ENCODE measurements at places on chromosomes 6 and 20.

DNA sequence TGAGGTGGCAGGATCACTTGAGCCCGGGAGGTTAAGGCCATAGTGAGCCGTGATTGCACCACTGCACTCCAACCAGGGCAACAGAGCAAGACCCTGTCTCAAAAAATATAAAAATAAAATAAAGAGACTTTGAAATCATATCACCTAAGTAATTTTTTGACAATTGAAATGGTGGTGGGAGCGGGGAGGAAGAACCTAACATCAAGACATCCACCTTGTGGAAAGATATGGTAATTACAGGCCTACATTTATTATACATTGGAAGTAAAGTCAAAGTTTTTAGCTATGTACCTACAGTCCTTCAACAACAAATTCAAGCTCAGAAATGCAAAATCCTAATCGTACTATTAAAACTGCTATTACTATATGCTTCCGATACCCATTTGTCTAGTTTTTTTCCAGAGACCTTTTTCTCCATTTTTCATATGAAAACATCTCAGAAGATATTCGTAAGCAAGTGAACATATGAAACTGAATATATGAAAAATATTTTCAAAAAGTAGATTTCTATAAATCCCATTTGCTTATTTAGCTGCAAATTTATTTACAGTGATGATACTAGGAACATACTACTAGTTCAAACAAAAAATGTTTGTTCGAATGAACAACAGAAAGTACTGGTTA lies 83.3 kb downstream of the SYCP2 start:
- no peak for DNase-seq

DNA sequence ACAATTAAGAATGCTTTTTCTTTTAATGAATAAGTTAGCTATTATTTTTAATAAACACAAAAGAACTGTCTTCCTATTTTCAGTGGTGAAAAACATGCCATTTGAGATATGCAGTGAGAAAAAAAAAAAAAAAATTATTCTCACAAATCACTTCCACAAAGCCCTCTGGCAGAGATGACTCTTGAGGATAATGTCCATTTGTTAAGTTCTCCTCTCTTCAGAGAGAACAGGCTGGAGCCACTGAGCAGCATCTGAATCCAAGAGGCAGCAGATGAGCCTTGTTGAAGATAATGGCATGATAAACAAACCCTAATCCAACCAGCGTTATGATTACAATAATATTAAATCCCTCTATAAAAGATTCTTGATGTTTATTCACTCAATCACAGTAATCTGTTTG lies 105.0 kb downstream of the PTPRK start:
- no peak for DNase-seq

GRCh38 chr6:139134817-139135577 lies at the start of gene HECA:
HECA (plus strand) TSS chr6:139135080; CDS start chr6:139135397, 317 bp downstream.
- peak; percentile 98 for DNase-seq

DNA sequence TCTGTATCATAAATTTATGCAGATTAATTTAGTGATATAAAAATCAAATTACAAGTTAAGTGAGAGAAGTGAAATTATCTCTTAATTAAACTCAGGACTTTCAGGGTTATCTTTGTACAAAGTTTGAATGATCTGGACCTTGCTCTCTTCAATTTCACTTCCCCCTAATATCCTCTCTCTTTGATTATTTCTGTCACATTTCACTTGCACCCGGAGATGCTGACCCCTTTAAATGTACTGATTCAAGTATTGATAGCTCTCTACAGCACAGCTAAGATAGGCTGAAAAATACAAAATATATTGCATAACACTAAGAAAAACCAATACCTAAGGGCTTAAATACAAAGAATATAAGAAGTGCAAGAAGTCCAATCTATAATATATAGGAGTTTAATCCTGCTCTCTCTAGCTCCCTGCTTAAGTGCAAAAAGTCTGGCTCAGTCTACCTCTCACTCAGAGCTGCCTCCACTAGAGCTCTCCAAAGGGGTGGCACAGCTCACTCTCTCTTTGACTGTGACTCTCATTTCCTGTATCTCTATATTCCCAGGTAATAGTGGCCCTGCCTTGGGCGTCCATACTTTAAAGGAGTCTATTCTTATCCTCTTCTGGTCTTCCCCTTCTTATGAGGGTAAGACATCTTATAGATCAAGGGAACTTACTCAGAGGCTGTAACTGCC lies 588.4 kb downstream of the RFPL4B start:
- DNase-seq, result no peak

DNA sequence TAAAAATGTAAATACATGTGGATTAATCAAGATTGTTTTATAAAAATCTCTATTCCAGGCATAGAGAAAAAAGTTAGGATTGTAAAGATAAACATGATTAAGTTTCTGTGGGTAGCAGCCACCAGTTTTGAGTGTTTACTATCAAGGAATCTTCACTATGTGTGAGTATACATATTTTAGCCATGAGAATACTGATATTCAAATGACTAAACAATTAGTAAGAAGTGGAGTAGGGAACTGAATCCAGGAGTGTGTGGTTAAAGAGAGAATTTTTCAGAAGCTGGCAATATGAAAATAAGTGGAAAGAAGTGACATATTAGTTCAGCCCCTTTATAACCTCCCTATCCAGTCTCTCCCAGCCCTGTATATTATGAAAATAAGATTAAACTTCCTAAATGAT lies 10.3 kb downstream of the ELOVL2 start:
- DNase-seq, result no peak

DNA sequence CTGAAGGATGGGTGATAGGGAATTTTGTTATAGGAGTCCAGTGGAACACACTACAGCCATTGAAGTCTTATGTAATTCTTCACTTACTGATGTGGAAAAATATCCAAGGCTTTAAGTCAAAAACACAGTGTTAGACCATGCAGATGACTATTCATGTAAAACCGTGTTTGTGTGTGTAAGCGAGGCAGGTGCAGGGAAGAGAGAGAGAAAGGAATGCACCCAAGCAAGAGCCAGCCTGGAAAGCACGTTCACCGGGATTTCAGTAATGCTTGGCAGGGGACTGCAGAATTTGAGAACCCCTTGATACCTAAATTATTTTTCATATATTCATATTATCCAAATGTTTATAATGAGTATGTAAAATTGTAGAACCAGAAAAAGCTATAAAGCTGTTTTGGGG lies 17.9 kb downstream of the RALGAPA2 start:
- DNase-seq, result no peak

DNA sequence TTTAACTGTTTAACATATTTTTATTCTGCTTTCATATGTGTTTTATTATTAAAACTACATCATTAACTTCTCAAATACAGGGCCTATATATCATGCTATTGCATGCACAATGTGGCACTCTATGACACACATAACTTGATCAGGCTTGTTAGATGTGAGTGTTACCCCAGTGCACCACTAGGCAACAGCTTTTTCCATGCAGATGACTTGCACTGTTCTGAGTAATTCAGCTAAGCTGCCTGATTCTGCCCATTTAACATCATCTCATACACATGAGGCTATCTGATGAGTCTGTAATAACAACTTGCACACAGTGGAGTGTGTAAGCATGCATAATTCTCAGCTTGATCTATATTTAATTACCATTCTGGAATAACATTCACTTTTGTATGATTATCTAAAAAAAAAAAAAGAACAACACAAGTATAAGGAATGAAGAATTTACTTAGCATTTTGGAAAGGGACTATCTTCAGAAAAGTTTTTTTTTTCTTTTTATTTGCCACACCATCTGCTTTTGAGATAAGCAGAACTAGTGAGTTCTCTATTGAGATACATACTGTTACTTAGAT lies 83.1 kb downstream of the GRM1 start:
- DNase-seq, result no peak

- no peak for DNase-seq
Measured at GRCh38 chr20:53929974-53930650, 140.3 kb downstream of the BCAS1 start.

DNA sequence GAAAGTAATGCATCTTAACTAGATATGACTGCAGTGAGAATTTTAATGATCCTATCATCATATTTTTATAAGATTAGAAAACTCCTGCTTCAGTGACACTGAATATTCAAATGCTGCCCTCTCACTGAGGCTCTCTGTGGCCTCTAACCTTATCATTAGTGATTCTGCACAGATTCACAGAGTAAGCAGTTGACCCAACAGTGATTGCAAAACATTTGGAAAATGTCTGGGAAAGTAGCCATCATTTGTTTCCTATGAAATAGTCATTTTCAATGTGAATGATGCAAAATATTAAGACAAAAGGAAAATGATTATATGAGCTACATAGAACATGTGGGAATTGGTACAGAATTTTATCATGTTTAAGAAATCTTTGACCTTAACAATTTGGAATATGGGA lies 210.3 kb downstream of the TBX18 start:
- no peak for DNase-seq

GRCh38 chr6:157595768-157596167 lies 214.8 kb downstream of the ZDHHC14 start:
- DNase-seq, result no peak

GRCh38 chr20:36604952-36605398 lies 604 bp upstream of the RAB5IF start:
- no peak for DNase-seq

GRCh38 chr6:33160728-33161344 lies 31.4 kb downstream of the COL11A2 start:
- no peak for DNase-seq

DNA sequence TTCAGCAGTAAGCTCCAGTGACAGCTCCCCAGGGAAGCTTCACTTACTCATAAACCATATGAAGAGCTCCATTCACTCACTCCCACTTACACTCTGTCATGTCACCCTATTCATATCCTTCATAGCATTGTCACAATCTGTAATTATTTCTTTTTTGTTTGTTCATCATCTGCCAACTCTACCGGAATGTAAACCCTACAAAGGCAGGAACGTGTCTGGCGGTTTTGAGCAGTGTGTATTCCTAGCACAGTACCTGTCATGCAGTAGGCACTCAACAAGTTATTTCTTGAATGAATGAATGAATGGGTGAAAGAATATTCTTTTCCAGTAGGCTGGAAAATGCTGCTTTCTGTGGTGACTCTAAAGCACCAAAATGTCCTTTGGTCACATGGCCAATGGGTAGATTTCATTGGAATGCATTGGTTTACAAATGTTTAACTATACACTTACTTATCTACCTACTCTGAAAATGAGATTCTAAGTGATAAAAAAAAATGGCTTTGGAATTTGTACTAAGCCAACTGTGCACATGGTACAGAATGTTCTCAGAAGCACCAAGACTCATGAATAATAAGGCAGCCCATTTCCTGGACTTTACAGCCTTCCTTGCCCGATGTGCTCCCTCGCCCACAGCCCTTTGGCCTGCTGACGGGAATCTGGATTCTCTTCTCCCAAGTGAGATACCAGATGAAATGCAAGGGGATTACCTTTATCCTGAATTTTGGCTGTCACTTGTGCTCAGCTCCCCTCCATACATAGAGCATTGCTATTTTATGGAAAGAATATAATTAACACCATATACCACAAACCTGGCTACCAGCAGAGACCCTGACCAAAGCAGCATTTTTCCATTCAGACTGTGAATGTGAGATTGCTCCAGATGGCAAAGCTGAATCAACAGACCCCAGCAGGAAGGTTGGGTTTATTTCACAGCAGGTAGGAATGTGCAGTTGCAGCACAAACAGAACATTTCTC lies 273.3 kb downstream of the ALDH8A1 start:
- no peak for DNase-seq

DNA sequence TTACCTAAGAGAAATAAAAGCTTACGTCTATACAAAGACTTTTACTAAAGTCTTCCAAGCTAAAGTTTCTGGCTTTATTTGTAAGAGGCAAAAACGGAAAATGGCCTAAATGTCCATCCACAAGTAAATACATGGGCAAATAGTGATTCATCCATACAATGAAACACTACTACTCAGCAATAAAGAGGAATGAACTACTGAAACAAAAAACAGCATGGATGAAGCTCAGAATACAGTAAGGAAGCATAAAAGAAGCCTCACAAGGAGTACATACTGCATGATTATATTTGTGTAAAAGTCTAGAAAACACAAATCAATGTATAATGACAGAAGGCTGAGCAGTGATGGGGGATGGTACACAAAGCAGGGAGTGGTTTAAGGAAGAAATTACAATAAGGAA lies 84.7 kb downstream of the F13A1 start:
- no peak for DNase-seq

- DNase-seq, result no peak
Measured at GRCh38 chr20:17925940-17926300, 42.7 kb downstream of the SNX5 start.

DNA sequence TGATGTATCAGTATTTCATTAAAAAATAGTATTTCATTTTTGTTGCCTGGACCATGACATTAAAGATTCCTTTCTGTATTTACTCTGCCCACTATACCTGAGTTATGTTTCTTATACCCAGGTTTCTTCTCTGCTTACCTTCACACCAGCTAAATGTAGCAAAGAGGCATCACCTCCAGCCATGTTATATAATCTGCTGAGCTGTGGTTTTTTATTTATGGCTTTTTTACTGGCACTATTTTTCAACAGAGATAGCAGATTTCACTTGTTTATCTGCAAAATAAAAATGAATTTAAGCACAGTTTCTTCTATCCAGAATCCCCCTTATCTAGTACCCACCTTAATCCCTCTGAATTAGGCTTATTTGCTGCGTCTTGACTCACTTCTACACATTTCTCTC lies 979.0 kb upstream of the MAN1A1 start:
- DNase-seq, result no peak

GRCh38 chr20:48456366-48457192 lies 371.2 kb downstream of the PREX1 start:
- DNase-seq, result no peak

DNA sequence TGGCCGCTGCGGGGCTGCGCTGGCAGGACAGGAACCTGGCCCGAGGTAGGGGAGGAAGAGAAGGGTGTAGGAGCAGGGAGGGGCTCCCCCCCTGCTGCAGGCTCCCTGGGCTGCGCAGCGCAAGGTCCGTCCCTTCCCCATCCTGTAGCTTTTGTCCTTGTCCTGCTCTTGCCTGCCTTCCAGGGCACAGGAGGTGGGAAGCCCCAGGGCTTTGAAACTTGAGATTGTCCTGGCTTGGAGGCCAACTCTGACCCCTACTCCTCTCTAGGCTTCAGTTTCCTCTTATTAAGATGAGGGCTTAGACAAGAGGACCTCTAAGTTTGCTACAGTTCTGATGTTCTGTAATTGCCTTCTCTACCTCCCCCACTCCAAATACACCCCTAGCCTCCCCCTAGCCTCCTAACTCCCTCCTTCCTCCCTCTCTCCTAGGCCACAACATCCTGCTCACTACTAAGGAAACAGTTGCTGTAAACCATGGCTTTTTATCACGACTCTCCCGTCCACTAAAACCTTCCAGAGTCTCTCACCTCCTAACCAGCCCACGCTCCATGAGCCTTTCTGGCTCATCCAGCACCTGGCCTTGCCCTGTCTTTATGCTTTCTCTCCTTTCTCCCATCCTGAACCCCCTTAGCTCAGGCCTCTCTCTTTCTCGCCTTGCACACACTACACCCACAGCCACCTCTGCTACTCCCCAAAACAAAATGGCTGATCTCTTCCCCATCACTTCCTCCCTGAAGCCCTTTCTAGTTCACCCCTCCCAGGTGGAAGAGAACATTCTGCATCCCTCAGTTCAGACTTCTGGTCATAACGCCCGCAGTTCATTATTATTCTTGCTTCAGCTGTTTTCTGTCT lies 10.2 kb downstream of the UNC5CL start:
- DNase-seq, result no peak

GRCh38 chr6:129546702-129547101 lies 163.3 kb downstream of the ARHGAP18 start:
- DNase-seq, result no peak

GRCh38 chr20:547394-547793 lies 3.8 kb upstream of the CSNK2A1 start:
- DNase-seq, result no peak

- no peak for DNase-seq
Measured at GRCh38 chr20:58518387-58518786, 3.2 kb upstream of the APCDD1L start.
